ENCODE measurements at places on chromosomes 12 and 14. TPM values are rescaled to one million over a fixed set of nuclear protein-coding genes. Genes with fewer than 3 reads are reported as not detected.

Gene NCAPD2
- total RNA-seq: 29.8 TPM

DNA sequence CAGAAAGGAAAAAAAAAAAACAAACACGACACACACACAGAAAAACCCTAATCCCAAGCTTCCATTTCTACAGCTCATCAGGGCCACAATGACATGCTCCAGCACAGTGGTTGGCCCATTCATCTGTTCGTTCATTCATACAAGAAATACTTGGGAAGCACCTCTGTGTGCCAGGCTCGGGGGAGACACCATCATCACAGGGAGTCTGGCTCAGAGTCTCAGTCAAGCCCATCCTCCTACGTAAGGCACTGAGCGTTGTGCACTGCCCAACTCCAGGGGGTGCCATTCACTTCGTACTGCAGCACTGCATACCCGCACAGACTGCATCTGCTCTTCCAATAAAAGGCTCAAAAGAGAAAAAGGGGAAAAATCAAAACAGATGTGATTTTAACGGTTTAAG is 15.3 kb downstream of the VPS37B start:
- no peak for DNase-seq

DNA sequence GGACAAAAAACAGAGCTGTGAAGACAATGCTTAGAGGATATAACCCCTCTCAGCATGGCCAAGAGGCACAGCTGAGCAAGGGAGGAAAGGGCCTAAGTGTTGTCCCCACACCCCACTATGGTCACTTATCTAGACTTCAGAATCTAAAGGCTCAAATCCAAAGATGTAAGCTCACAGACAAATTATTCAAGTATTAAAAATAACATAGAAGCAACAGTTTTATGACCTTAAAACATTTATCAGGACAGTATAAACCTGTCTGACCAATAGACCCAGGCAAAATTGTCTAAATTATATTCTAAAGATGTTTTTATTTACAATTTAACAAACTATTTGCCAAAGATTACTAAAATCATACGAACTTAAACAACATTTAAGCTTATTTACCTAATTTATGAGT is 28.1 kb upstream of the PRICKLE1 start:
- DNase-seq: no peak

GRCh38 chr14:56723418-56723817 is 86.9 kb downstream of the OTX2 start:
- DNase-seq: no peak

DNA sequence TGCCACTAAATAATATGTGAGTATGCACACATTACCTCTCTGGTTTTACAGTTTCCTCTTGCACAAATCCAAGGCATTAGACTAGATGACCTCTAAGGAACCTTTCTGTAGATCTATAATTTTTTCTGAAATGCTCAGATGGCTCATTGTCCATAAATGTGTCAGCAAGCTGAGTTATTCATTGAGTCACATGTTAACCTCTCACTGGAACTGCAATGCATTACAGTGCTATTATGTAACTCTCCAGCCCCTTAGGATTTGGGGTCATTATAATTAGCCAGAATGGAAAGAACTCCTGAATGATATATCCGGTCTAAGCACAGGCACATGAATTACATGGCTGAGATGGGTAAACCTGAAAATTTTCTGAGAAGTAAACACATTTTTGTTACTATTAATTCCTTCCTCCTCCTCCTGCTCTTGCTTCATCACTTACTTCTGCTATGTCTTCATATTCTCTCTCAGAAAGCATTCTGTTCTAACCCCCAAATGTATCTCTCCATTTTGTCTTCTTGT is 20.3 kb upstream of the DRAM1 start:
- DNase-seq: no peak

- no peak for DNase-seq
These were observed 68.2 kb upstream of the EVL start for GRCh38 chr14:99996951-99997571.

GRCh38 chr12:68206446-68206845 is 19.2 kb downstream of the IL26 start:
- no peak for DNase-seq

- DNase-seq: no peak
These were observed 352.3 kb upstream of the OR4E1 start for GRCh38 chr14:22025879-22026278.

DNA sequence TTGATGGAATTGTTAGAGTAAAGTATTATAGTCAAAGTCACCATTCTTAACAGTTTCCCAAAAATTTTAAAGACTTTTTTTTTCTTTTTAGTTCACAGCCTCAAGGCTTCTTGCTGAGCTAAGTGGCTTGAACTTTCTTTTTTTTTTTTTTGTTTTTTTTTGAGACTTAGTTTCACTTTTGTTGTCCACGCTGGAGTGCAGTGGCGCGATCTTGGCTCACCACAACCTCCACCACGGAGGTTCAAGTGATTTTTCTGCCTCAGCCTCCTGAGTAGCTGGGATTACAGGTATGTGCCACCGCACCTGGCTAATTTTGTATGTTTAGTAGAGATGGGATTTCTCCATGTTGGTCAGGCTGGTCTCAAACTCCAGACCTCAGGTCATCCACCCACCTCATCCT is 92.8 kb downstream of the SETD3 start:
- DNase-seq: no peak

DNA sequence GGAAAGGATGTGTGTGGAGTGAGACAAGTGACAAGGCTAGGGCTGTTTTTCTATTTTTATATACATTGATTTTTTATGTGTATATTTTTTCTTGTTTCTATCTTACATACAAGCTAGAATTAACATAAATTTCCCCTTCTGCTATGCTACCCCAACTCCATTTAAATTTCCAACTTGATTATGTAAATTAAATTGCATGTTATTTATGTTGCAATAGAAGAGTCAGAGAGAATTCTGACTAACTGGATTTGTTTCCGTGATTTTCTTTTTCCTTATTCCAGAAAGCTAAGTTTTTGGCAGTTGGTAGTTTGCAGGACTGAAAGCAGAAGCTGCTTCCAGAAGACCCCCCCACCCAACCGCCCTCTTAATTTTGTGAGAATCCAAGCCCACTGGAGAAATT is 8.9 kb upstream of the YBX3 start:
- no peak for DNase-seq

- no peak for DNase-seq
These were observed 90.7 kb downstream of the OTOGL start for GRCh38 chr12:80190001-80190400.

Measured in activated T-cell treated with anti-CD3 and anti-CD28 coated beads, Interleukin-2, amount 50 U/mL, for 4 hours (primary cell).